Natural killer cell (primary cell): ENCODE measurements at places on chromosomes 3 and 15. TPM values are rescaled to one million over a fixed set of nuclear protein-coding genes. Genes with fewer than 3 reads are reported as not detected.
A peak's percentile ranks its signal among the peaks of the same experiment; 100 is the strongest.

NRROS gene
- total RNA-seq, result 56.2 TPM

GPR15 gene
- 0.97 TPM for total RNA-seq

OR5K2 gene
- not detected for total RNA-seq

PML gene
- total RNA-seq, result 68.7 TPM

PLD1 gene
- 26.3 TPM for total RNA-seq

CHL1 gene
- total RNA-seq, result not detected

CD276 gene
- not detected for total RNA-seq

LRRC2 gene
- total RNA-seq, result not detected

PCOLCE2 gene
- total RNA-seq, result not detected

GPR149 gene
- not detected for total RNA-seq

DNA sequence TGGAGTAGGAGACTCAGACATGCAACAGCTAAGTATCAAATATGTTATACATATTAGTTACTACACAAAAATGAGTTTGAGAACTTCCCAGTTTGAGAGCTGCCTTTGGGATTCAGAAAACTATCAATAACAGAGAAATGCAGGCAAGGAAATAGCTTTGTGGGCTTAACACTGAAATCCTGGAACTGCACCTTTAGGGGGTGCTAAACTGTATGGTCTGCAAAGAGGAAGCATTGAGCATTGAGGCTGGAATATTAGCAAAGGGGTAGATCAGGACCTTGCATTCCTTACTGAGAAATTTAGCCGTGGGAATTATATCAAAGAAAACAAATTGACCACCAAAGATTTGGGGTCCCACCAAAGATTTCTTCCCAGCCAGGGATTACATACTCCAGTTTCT lies 580.0 kb downstream of the ZNF385D start:
- DNase-seq, result no peak

- no peak for DNase-seq
Observed at GRCh38 chr15:90261811-90262210, 3.7 kb upstream of the NGRN start.

GRCh38 chr3:42051384-42052131 lies 39.6 kb upstream of the TRAK1 start:
- no peak for DNase-seq

- DNase-seq, result no peak
Observed at GRCh38 chr15:75723171-75723846, 10.7 kb upstream of the CSPG4 start.

DNA sequence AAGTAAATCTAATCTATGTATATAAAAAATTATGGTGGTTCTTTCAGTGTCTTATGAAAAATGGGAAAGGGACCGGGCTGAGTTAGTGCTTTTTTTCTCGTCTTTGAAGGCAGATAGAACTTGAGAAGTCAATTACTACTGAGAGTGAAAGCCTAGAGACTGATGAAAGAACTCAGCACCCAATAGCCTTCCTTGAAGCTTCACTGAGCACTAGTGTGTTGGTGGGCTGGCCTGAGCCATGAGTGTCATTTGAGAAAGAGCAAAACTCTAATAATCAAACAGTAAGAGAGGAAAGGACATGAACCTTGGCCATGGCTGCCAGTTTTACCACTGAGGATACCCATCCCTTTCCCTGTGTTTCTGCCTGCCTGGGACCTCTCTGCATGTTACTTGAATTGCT lies 428.3 kb upstream of the RASGRP1 start:
- no peak for DNase-seq

GRCh38 chr3:158808697-158809096 lies 6.8 kb downstream of the MFSD1 start:
- DNase-seq, result no peak

DNA sequence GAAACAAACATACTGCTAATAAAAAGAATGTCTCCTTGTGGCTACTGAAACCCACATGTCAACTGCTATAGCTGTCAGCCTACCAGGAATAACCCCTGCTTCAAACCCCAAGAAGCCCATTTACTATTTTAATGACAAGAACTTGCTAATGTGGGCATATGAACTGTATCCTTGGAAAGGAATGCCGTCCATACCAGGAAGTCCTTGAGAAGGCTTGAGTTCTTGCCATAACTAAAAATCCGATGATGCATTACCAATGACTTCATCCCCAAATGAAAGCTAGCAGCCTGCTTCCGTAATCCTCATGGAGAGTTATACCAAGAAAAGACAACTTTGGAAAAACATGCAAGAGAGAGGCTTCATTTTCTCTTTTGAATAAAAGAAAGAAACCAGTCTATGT lies 34.8 kb downstream of the MINDY4B start:
- DNase-seq, result no peak

GRCh38 chr3:126360714-126361060 lies 3.5 kb upstream of the KLF15 start:
- no peak for DNase-seq

DNA sequence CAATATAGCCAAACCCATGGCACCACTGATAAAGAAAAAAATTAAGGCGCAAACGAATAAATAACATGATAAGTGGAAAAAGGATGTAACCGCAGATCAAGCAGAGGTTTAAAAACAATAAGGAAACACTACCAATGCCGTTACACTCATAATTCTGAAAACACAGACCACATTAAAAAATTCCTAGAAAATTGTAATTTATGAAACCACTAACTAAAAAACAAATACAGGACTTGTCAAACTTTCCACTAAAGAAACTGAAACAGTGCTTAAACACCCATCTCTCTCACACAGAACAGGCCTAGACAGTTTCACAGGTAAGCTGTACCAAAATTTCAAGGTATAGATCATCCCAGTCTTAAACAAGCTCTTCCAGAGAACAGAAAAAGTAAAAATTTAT lies 28.4 kb downstream of the PCSK6 start:
- DNase-seq, result no peak

- DNase-seq, result no peak
Observed at GRCh38 chr3:97705764-97706163, 58.8 kb upstream of the ARL6 start.

DNA sequence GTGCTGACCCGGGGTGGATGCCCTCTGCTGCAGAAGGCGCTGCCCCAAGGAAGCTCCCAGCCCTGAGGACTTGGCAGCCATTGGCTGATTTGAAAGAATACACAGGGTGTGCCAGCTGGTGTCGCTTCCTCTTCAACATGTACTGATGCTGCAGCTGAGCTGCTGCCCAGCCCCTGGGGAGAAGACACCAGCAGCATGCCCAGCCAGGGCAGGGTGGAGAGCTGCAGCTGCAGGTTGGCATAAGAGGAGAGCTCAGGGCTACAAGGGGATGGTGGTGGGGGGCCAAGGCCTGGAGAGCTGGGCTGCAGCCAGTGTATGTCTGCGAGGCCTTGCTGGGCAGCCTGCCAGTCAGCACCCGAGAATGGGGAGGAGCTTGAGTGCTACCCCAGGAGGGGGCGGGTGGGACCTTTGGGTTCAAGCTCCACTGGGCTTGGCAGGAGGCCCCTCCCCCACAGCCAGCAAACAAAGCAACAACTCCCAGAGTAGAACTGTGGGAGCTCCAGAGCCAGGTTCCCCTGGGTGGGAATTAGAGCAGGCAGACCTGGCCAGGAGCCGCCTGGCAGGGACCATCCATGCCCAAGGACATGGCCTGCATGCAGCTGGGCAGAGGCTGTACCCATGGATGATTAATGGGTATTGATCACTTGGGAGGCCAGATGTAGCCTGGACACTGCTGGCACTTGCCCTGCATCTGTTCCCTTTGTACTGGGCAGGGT lies 9.2 kb upstream of the SEMA4B start:
- no peak for DNase-seq

GRCh38 chr3:1275495-1275894 lies 182.7 kb downstream of the CNTN6 start:
- no peak for DNase-seq

DNA sequence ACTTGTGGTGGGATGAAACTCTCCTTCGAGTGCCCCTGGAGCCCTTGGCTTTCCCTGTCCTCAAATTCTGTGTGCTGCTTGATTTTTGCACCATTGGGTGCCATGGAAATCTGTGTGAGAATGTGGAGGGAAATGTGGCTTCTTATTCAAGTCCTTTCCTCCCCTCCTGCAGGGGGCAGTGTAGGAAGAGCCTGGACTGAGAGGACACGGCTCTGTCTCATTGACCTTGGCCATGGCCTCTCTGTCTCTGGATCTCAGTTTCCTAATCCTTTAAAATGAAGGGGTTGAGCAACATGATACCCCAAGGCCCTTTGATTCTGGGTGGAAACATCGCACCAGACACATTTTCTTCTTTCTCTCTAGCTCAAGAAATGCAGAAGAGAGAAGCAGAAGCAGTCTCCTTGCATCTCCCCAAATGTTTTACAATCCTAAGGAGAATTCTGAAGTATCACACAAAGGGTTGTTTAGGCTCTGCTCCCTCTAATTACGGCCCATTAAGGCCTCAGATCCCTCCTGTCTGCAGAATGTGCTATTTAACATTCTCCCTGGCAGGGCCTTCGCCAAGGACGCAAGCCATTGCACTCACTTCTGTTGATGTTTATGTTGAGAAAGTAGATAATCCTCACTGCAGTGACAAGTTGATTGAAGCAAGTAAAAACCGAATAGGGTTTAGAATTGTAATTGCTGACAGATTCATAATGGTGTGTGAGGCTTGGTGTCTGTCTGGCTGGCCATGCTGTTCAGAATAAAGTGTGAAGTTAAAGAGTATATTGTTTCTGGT lies 169.1 kb downstream of the TPRG1 start:
- no peak for DNase-seq

DNA sequence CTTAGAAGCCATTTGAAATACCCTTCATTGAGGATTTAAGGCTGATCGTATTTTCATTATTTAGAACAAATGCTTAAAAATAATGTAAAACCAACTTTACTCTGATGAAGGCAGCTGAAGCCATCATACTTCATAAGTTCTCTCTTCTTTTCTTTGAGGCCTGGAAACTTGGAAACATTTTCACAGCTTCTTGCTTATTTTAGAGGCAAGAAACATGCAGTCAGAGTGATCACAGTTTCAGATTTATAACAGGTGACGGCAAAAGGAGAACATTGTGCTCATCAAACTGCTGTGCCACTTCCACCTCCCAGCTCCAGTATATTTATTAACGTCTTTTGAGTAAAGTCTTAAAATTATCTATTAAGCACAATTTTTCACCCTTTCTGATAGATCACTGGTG lies 376.1 kb downstream of the PTPRG start:
- DNase-seq, result no peak

DNA sequence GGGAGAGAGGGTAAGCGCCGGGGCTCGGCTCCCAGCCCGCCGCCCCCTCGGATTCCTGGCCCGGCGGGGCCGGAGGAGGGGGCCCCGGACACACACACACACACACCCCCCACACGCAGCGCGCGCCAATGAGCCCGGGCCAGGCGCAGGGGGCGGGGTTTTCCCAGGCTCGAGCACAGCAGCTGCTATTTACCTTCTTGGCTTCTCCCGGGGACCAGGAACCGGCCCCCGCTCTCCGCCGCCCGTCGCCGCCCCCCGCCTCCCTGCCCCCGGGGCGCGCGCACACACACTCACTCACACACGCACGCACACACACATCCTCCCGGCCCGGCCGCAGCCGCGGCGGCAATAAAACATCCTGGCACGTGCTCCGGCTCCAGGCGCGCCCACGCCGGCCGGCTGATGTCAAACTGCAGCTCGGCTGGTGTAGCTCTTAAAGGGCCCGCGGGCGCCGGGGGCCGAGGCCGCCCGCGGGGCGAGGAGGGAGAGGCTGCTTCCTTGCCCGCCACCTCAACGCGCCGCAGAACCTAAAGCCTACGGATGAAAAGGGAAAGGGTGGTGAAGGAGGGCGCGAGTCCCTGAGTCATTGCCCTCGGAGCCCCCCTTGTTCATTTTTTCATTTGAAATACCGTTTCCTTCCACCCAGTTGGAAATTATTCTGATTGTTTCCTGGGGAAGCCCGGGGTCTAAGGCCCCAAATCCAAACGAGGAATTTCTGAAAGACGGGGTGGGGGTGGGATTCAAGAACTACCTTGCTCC lies 1.0 kb upstream of the HES1 start:
- DNase-seq, result peak; percentile 89

DNA sequence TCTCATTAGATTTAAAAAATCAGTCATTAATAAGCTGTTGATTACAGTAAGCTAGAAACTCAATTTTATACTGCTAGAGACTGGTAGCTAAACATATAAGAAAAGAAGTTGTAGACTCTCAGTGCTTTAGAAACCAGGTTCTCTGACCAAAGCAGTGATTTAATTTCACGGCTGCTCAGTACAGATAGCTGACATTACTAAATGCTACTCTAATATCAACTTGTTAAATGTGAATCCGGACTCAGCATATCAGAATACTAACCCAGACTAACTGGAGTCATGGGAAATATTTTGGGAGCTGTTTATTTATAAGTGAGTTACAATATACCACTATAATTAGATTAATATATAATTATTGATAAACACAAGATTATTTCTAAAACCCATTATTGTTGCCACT lies 80.4 kb downstream of the NEDD4 start:
- DNase-seq, result no peak

GRCh38 chr15:29623116-29623639 lies 199.1 kb downstream of the TJP1 start:
- DNase-seq, result no peak

- no peak for DNase-seq
Observed at GRCh38 chr3:149596134-149596770, 61.6 kb downstream of the WWTR1 start.

DNA sequence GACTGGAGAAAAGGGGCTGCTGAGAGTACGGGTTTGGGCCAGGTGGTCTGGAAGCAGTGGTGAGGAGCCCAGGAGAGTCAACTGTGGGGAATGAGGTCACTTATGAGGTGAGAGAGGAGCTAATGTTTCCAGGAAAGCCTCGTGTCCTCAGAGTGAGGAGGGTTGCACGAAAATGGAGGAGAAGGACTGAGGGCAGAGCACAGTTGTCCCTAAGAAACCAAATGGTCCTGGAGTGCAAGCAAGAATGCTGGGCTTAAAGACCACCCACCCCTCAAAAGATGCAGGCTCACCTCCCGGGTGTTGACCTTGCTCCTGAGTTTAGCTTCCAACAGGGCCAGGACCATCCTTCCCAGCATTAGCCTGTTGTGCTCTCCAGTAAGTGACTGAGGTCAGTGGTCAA lies 133.2 kb downstream of the PDE8A start:
- no peak for DNase-seq

- no peak for DNase-seq
Observed at GRCh38 chr3:113626503-113627371, 69.7 kb downstream of the USF3 start.

DNA sequence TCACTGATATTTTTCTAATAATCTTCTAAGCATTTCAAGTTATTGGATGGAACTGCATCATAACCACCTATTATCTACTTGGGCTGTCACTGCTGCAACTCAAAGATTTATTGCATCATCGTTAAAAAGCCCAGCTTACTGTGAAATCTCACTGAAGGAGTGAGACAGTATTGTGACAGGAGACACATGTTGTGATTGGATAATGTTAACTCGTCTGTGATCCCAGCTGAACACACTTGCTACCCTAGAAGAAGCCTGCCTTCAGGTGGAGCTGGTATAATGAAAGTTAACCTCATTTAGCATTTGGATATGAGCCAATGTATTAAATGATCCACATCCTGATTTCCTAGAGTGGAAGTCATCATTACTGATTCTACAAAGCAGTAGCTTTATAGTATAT lies 138.1 kb downstream of the MAP2K5 start:
- DNase-seq, result no peak

- no peak for DNase-seq
Observed at GRCh38 chr15:62928242-62928999, 114.1 kb upstream of the TPM1 start.

GRCh38 chr3:76586471-76586870 lies 453.4 kb upstream of the ROBO2 start:
- no peak for DNase-seq

- DNase-seq, result no peak
Observed at GRCh38 chr3:124137216-124137615, 145.3 kb upstream of the ROPN1 start.

- peak; percentile 28 for DNase-seq
Observed at GRCh38 chr3:184748219-184749135, 36.6 kb upstream of the MAGEF1 start.
